ENCODE measurements at places on chromosomes 12 and 14.
A peak's percentile ranks its signal among the peaks of the same experiment; 100 is the strongest.

DNA sequence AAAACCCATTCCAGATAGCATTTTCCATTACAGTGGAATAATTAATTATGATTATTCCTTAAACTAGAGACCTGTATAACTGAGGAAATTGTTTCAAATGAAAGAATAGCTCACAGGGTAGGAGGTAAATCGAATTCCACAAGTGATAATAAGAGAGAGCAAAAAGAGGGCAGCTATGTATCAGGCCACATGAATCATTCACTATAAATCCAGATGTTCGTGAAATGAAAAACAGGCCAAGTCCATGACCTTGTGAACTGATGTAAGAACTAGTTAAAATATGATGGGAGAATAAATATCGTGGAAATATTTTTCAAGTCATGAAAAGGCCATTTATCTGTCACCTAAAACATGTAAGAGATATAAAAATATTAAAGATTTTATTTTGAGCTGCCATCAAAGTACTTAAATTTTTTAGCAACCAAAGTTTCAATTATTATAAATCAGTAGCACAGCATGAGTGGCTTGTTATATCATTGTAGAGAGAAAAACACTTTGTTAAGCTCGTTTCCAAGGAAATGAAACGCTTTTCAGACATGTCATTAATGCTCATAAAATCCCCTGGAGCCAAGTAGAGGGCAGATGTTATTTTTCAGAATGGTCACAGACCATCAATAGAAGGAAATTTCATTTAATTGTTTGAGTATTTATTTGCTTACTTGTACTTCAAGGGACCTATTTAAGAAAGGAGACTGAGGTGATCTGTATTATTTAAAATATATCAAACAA is 120.6 kb upstream of the CDKN3 start:
- no peak for DNase-seq

DNA sequence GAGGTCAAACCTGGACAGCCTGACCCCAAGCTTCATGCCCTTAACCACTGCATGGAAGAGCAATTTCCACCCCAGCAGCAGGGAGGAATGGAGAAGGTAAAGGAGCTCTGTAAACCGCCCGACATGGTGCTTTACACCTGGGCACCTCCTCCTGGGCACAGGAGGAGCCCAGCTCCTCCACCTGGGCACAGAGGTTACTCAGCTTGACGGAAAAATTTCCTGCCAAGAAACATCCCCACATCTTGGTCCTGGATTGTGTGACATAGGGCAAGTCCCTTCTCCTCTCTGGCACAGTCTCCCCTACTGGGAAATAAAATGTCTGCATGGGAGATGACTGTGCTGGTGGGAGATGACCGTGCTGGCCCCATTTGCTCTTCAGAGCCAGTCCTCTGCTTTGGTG is 40.8 kb downstream of the TTC7B start:
- DNase-seq, result no peak

GRCh38 chr12:49954863-49955830 is 4.6 kb downstream of the AQP2 start:
- DNase-seq, result no peak

DNA sequence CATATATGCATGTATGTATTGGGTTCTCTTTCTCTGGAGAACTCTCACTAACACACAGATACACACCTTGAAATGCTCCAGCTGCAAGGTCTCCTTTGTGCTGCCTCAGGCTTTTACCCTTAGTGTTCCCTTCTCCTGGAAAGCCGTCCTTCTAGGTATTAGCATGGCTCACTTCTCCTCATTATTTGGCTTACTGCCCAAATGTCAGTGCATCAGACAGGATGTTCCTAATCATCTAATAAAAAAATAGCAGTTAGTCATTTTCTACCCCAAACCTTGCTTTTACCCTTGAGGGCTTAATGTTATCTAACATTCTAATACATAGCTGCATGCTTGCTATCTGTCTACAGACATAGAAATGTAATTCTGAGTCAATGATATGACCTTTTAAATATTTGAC is 109.0 kb upstream of the SLC16A7 start:
- no peak for DNase-seq

DNA sequence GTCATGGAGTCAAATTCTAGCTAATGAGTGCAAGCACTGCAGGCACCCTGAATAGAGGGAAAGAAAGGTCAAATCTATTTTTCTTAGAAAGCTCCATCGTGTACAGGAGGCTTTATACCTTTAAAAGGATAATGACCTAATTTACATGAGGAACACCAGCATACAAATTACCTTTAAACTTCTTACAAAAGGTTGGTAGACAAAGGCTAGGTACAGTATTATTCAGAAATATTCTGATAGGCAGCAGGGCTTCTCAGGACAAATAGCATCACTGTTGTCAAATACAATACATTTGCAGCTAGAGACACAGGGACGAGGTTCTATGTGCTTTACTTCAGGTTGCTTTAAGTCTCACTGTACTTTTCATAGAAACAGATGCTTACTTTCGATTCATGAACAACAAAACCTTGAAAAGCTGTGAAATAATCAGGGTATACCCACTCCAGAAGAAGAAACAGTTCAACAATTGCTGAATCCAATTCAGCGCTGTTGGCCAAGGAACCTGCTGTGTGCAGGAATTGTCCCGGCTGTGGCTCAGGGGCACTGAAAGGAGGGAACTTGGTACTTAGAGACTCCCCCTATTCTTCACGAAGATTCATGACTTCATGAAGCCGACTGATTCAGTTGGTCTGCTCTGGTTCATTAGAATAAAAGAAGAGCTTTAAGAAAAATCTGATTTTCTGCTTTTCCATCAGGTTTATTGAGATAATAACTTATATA is 252.9 kb downstream of the PRKD1 start:
- DNase-seq, result no peak

GRCh38 chr14:27123162-27123561 is 525.3 kb upstream of the NOVA1 start:
- no peak for DNase-seq

GRCh38 chr14:23055621-23056144 is 1.6 kb downstream of the CDH24 start:
- DNase-seq, result peak; percentile 29

- no peak for DNase-seq
These were observed 60.0 kb downstream of the PPP2R5C start for GRCh38 chr14:101821528-101821927.

GRCh38 chr14:23056145-23056955 is 970 bp downstream of the CDH24 start:
- peak; percentile 65 for DNase-seq

- DNase-seq, result no peak
These were observed 29.4 kb upstream of the OXA1L start for GRCh38 chr14:22737052-22737451.

DNA sequence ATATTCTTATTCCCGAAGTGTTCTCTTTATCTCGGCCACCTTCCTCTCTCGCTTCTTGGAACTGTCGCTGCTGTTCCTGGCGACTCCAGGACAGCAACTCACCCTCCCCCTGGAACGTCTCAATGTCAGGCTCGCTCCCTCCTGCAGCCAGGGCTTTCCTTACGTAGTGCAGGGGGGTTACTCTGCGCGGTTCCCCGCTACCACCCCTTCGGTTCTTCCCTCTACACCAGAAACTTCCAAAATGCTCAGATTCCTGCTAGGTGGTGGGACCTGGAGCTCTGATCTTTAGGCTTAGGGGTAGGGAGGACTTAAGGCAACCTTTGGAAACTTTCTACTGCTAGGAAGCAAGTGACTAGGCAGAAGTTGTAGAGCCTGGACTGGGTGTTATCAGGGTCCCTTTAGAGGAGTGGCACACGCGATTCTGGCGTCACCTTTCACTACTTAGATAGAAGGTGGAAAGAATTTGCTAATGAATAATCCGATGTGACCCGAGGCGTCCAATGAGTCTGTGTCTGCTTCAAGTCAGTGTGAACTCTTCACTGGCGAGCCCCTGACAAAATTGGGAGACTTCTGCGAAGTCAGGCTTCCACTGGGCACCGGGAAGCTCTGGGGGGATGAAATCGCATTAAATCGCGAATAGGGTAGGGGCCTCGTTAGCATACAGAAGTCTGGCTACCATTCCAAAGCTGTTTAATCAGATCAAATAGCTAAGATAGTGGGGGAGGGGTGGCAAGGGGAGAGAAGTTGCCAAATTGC is 900 bp upstream of the DPF3 start:
- no peak for DNase-seq

DNA sequence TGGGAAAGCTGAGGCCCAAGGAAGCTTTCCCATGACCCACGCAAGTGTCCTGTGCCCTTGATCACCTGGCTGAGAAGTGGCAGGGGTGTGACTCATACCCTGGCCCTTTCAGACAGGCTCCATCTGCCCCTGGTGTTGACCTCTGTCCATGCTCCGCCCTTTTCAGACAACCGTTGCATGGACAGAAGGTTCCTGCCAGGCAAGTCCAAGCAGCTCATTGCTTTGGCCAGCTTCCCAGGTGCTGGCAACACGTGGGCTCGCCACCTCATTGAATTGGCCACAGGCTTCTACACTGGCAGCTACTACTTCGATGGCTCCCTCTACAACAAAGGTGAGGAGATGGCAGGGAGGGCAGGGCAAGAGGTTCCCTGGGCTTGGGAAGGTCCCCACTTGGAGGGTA is 103.5 kb downstream of the WSCD2 start:
- no peak for DNase-seq

- no peak for DNase-seq
These were observed 2.9 kb upstream of the EMP1 start for GRCh38 chr12:13193505-13194231.

GRCh38 chr12:42421844-42422779 is 96.1 kb downstream of the PPHLN1 start:
- peak; percentile 90 for DNase-seq

GRCh38 chr12:12926571-12927071 is 25.3 kb downstream of the GPRC5D start:
- no peak for DNase-seq

- DNase-seq, result no peak
These were observed 8.1 kb downstream of the COCH start for GRCh38 chr14:30882431-30882830.

DNA sequence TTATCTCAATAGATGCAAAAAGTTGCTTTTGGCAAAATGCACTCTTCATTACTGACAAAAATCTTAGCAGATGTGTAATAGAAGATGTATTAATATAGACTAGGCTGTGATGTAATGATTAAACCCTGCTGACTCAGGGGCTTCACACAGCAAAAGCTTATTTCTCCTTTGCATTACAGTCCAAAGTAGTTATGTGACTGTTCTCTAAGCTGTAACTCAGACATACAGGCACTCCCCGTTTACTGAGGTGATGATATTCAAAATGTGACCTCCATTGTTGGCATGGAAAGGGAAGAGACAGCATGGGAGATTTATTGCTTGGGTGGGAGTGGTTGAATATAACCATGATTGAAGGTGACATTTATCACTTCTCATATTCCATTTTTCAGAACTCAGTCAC is 331.5 kb downstream of the SNAPC1 start:
- no peak for DNase-seq

- no peak for DNase-seq
These were observed 5.1 kb downstream of the SLC38A2 start for GRCh38 chr12:46367351-46368029.

DNA sequence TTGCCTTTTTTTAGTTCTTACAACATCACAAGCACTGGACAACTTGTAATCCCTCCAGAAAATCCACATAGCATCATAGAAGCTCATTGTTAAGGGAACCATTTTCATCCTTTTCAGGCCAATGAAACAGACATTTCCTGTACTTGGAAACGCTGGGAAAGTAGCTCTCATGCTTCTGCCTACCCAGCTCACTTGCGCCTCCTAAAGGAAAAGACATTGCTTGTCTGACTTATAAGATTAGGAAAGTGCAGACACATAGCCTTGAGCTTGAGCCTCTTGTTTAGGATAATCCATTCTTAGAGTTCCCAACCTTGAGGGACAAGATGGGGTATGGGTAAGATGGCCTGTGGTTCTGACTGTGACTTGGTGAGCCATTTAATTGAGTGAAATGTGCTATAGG is 589.5 kb downstream of the NOVA1 start:
- no peak for DNase-seq

GRCh38 chr14:57712102-57712501 is 153.8 kb downstream of the SLC35F4 start:
- DNase-seq, result no peak

- DNase-seq, result no peak
These were observed 244.0 kb downstream of the SNAPC1 start for GRCh38 chr14:62006116-62006731.

DNA sequence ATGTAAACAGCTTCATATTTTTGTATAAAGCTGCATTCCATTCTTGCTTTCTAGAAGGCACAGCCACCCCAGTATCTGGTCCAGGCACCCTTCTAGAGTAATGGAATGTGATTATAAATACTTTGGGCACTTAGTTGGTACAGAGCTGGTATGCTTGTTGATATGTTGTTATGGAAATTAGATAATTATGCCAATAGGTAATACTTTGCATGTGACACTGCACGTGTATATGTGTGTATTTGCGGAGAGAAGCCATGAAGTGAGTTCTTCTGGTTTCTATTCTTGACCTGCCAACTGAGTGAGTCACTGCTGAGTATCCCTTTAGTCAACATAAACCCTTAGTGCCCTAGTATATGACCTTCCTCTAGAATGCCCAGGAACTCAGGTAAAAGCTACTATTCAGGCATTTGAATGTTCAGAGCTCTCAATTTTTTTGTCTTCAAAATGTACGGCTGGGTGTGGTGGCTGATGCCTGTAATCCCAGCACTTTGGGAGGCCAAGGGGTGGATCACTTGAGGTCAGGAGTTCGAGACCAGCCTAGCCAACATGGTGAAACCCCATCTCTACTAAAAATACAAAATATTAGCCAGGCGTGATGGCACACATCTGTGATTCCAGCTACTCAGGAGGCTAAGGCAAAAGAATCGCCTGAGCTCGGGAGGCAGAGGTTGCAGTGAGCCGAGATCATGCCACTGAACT is 6.2 kb upstream of the TCP11L2 start:
- DNase-seq, result peak; percentile 91

- peak; percentile 40 for DNase-seq
These were observed 55.4 kb downstream of the FBXO33 start for GRCh38 chr14:39376667-39377403.

- DNase-seq, result no peak
These were observed 715 bp downstream of the CACNB3 start for GRCh38 chr12:48818831-48819590.
